ENCODE measurements at places on chromosomes 13 and 19.

DNA sequence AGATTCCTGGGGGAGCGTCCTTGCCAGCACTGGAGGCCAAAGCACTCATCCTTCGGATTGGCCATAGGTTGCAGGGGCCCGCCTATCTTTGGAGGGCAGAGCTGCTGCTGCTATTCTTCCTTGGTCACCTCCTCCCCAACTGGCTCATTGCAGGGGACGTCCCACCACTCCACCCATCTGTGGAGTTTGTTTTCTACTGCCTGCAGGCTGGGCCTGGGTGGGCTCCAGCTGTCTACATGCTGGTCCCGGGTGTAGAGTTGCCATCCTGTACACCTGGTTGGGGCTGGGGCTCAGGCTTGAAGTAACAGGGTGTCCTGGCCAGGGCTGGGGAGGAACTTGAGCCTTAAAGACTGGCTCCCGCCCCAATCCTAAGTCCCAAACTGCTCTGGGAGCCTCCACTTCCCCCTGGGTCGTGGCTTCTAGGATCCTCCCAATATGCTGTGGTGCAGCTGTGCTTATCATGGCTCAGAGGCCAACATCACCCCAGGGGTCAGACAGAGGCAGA, 2.1 kb downstream of the RNF225 start:
- no peak for DNase-seq

GRCh38 chr13:95228130-95228529, 73.1 kb downstream of the ABCC4 start:
- DNase-seq, result no peak

GRCh38 chr13:36666477-36667229, 7.2 kb upstream of the SERTM1 start:
- no peak for DNase-seq

DNA sequence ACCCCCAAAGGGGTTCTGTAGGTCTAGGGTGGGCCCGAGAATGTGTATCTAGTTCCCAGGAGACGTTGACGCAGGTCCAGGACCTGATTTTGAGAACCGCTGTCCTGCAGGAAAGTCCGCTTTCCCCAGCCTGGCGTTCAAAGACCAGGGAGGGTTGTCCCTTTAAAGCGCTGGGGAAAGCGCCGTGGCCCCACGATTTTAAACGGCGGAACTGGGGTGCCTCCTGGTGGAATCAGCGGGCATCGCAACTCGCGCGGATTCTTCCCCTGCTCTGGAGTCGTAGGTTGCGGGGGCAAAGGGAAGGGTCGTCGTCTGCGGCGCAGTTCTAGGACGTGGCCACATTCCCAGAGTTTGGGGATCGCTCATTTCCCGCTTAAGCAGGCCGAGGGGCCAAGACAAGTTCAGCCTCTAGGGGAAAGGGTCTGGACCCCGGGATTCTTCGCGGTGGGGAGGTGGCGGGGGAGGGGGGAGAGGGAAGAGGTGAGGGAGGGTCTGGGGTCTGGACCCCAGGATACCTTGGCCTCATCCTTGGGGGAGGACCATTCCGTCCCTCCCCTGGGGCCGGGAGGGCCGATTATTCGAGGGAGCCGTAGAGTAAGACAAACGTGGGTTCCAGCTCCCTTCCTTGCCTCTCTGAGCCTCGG, 7.7 kb downstream of the PNMA8B start:
- DNase-seq, result peak; percentile 80

DNA sequence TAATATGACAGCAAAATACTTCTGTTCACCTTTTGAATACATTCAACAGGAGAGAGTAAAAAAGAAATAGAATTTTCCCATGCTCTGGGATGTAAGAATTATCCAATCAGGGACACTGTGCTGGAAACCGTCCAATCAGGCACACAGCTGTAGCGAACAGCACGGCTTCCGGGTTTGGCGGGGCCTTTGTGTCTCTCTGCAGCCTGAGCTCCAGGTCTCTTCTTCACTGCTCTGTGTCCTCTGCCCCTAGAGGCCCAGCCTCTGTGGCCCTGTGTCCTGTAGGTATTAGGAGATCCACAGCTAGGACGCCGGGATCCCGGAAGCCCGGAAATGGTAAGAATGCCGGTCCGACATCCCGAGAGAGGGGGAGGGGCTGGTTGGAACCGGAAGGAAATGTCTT, 92.7 kb downstream of the ZNF737 start:
- no peak for DNase-seq

GRCh38 chr13:102460806-102461205, 59.0 kb upstream of the FGF14 start:
- no peak for DNase-seq

DNA sequence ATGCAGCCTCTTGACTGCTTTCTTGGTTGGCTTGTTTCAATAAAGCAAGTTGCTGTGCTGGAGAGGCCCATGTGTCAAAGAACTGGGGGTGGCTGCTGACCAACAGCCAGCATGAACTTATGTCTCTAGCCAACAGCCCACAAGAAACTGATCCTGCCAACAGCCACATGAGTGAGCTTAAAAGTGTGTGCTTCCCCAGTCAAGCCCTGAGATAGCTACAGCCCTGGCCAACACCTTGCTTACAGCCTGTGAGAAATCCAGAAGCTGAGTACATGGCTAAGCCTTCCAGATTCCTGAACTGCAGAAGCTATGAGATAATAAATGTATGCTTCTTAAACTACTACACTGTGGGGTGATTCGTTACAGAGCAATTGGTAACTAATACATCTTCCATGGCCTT, 38.9 kb upstream of the IPO5 start:
- DNase-seq, result no peak

DNA sequence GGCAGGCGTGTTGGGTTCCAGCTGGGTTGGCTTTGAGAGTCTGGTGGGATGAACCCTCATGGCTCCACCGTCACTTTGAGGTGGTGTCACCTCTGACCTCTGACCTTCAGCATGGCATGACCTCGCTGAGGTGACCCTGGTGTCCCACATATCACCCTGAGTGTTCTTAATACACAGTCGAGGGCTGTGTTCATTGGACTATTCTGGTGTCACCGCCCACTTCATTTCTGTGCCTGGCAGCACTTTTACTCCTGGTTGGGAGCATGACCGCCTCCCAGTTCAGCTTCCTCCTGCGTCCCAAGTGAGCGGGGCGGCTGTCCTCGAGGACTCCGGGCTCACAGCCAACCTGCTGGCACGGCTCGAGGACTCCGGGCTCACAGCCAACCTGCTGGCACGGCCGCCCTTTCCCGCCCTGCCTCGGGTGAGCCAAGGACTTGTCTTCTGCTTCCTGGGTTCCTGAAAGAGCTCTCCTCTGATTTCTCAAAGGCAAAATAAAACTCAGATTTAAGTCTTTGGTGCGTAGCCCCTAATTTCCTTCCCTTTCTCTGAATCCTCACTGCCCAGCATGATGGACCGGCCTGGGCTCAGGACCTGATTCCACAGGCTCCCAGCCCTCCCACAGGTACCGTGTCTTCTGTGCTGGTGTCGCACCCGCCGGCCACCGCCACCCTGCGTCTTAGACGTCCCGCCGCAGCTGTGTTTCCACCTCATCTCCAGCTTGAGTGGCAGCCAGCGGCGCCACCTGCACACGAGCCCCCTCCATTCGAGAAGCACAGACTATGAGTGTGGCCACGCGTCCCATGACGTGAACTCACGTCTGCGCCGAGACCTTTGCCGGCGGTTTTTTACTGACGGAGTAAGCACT, 10.4 kb downstream of the ATP4B start:
- peak; percentile 19 for DNase-seq

GRCh38 chr13:76971215-76971614, 20.7 kb upstream of the CLN5 start:
- DNase-seq, result no peak

DNA sequence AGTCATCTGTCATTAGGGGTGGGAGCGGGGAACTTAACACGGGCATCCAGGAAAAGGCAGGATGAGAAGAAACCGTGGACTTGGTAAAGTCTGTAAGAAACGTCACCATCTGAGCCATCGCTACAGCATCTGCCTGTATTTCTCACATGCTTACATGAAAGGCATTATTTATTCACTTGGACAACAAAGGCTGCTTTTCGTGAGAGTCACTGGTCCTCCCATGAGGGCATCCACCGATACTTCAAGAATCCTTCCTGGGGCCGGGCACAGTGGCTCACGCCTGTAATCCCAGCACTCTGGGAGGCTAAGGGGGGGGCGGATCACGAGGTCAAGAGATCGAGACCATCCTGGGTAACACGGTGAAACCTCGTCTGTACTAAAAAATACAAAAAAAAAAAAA, 16.1 kb downstream of the ZNF446 start:
- no peak for DNase-seq

GRCh38 chr13:73138276-73138637, 79.5 kb downstream of the KLF5 start:
- DNase-seq, result no peak

- no peak for DNase-seq
Measured at GRCh38 chr13:93967286-93967685, 512.2 kb downstream of the DCT start.

DNA sequence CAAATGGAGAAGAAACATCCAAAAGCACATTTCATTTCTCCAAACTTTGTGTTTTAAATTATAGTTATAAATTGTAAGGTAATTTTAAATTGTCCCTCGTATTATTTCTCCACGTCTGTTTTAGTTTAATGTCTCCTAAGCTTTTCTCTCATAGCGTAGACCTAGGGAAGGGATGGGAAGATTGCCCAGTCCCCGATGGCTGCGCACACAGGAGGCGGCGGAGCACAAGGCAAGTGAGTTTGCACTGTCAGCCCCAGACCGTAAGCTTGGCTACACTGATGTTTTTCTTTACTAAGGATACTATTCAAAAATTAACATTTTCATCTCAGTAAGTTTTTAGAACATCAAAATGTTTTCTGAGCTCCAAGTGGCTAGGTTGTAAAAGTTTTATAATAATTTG, 72.3 kb downstream of the GPR12 start:
- DNase-seq, result no peak

DNA sequence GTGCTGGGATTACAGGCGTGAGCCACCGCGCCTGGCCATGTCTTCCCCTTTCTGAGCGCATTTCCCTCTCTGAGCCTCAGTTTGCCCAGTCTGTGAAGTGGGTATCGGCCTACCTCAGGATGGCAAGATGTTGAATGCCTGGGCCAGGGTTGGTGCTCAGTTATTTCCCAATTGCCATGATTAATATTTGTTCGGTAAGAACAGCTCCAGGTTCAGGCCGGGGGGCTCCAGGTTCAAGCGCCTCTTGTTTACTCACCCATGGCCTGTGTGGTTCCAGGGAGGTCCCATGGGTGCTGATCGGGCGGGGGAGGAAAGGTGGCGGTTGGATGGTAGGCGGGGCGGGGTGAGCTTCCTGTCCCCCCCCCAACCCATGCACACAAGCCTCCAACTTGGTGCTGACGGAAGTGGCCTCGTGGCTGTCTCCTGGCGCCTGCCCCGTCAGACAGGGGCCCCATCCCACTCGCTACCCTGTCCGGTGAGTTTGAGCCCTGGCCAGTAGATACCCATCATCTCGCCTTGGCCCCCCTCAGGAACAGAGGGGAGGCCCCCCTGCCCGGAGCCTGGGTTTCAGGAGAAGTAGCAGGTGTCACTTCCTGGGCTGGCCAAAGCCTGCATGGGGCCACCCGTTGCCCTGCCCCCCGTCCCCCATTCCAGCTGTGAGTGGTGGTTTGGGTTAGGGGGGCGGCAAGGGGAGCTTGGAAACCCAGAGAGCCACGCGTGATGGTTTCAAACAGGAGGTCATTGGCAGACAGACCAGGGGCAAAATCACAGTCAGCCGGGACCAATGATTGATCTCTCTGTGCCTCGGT, at the start of gene FCHO1:
Gene FCHO1, plus strand, starts transcription at position 375 of the 809 bp plus-strand sequence. CDS start 3,688 bp downstream, outside the sequence.
- DNase-seq, result peak; percentile 94

GRCh38 chr19:480016-480855, 16.1 kb upstream of the MADCAM1 start:
- peak; percentile 45 for DNase-seq

DNA sequence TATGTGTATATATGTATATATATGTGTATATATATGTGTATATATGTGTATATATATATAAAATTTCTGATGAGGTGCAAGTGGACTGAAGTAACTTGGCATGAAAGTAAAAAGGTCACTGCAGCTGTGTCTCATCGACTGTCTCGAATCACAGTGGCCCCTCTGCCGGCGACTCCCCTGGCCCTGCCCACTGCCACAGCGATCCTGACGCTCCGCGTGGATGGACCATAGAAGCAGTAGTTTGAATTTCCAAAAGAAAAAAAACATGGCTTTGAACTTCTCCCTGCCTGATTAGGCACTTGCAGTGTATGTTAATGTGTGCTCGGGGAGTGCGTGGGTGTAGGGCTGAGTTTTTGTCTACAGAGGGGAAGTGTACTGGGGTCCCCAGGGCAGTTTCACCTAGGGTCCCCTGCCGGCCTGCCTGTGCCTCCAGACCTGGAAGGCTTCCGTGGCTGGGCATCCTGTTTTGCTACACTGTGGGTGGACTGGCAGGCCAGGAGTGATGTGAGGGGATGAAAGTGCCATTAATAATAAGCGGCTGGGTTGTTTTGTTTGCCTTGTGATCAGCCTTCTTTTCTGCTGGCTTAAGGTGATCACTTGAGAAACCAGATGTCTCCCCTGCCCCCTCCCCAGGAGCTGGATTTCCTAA, 10.8 kb downstream of the ZIC5 start:
- DNase-seq, result no peak
